ENCODE measurements at places on chromosomes 6 and 20. TPM values are rescaled to one million over a fixed set of nuclear protein-coding genes. Genes with fewer than 3 reads are reported as not detected.
A peak's percentile ranks its signal among the peaks of the same experiment; 100 is the strongest.

Gene TTLL9
- 0.52 TPM for total RNA-seq

- no peak overlapping the region for H3K4me3 ChIP-seq
- no peaks in the 10 kb centered on the region for H3K27me3 ChIP-seq
- H3K27ac ChIP-seq: no peak overlapping the region
Observed at GRCh38 chr6:147566244-147566898, 57.9 kb downstream of the SAMD5 start.

DNA sequence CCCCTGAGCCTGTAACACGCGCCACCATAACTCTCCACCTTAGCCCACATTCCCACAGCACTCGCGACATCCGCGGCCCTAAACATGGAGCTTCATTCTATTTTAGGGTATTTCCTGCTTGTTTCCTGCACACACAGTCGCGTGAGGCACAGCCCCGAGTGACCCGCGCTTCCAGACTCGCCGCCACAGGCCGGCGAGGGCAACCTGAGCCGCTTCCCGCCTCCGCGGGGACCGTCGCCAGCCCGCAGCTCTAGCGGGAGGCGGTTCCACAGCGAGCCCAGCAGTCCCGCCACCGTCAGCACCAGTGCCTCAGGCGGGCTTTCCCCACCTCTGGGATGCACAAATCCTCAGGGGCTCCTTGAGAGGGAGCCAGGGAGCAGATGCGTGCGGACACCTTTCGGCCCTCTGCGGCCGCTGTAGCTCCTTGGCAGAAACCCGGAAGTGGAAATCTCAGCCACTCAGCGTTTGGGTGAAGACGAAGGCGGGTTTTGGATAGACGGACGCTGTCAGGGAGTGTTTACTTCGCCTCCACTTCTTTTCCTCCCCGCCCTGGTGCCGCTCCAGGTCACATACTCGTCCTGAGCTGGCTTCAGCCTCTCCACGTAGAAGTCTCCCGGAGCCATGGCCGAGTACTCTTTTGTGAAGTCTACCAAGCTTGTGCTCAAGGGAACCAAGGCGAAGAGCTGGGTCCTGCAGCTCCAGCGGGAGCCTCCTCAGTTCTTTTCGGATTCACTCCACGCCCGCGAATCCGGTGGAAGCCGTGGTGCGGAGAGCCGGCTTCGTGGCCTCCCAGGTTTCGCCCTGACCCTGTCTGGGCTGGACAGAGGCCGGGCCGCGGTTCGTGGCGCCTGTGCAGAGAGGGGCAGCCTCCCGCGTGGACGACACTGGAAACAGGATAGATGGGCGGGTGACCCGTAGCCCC, 2177.4 kb upstream of the DEFB115 start:
- no peak overlapping the region for H3K4me3 ChIP-seq
- no peaks in the 10 kb centered on the region for H3K4me1 ChIP-seq
- H3K27ac ChIP-seq: no peak overlapping the region
- no peaks in the 10 kb centered on the region for H3K36me3 ChIP-seq
- DNase-seq: peak; percentile 27

DNA sequence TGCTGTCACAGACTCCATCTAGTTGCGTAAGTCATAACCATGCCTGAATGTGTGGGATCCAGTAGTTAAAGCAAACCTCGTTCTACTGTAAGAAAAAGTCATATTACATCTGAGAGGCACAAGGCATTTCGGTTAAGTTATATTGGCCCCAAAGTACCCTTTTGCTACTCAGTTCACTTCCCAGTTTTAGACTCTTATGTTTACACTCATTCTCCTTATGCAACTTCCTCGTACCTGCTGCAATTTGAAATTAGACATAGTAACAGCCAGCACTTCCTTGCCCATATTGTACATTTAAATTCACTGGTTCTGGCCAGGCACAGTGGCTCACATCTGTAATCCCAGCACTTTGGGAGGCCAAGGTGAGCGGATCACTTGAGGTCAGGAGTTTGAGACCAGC, 37.0 kb downstream of the PEX7 start:
- DNase-seq: no peak
- peaks cover 14% of the 10 kb centered on the region for H3K4me1 ChIP-seq
- no peaks in the 10 kb centered on the region for H3K36me3 ChIP-seq
- no peaks in the 10 kb centered on the region for H3K27me3 ChIP-seq
- H3K4me3 ChIP-seq: no peak overlapping the region
- no peak overlapping the region for H3K27ac ChIP-seq

GRCh38 chr6:37396571-37397180, 36.3 kb upstream of the CMTR1 start:
- no peak overlapping the region for H3K27ac ChIP-seq
- peaks cover 2% of the 10 kb centered on the region for H3K36me3 ChIP-seq
- peaks cover under 1% of the 10 kb centered on the region for H3K4me1 ChIP-seq
- H3K27me3 ChIP-seq: no peaks in the 10 kb centered on the region
- DNase-seq: no peak
- no peak overlapping the region for H3K4me3 ChIP-seq

GRCh38 chr20:40652441-40652987, 36.5 kb downstream of the MAFB start:
- no peaks in the 10 kb centered on the region for H3K27me3 ChIP-seq
- no peak for DNase-seq
- no peak overlapping the region for H3K4me3 ChIP-seq
- peaks cover 14% of the 10 kb centered on the region for H3K4me1 ChIP-seq
- no peaks in the 10 kb centered on the region for H3K36me3 ChIP-seq

DNA sequence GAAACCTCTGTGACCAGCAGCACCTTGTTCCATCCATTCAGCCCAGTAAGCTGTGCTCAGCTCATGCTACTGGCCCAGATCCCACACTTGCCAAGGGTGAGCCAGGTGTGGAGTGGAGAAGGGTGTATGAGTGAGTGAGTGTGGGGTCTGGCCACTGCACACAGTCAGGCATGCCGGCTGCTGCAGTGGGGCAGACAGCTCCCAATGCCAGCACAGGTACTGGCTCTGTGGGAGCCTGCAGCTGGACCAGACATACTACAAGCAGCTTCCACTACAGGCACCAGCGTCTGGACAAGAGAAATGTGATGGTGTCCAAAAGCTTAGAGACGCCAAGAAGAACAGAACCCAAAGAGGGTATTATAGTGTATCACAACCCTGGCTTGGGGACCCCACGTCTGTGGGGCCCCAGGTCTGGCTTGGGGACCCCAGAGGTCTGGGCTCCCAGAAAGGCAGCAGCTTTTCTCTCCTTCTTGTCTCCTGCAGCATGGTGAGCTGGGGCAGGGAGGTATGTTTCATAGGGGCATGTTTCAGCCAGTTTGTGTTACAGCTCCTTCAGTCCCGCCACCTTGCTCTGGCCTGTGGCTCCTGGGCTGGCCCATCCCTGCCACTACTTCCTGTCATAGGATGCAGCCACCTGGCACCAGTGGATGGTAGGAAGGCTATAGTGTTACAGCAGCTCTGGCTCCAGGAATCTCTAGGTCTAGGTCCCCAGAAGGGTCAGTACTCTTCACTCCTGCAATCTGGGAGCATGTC, 152.4 kb upstream of the HSF2 start:
- DNase-seq: no peak
- H3K4me3 ChIP-seq: no peak overlapping the region
- no peaks in the 10 kb centered on the region for H3K27me3 ChIP-seq
- H3K27ac ChIP-seq: no peak overlapping the region

DNA sequence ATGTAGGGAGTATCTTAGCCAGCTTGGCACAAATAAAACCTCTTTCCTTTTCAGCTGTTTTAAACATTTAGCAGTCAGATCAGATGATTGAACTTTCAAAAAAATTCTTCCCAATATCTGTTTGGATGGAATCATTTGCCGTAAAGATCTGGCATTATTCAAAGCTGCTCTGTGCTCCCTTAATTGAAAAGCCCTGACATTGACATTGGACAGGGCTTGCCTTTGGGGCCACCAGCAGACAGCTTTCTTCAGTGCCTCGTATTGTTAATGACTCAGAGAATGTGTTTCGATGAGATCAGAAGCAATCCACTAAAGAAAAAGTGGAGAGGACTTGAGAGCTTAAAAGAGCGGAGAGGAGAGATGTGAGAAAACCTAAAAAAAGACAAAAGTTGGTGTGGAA, 343.5 kb downstream of the NRN1 start:
- no peak overlapping the region for H3K4me3 ChIP-seq
- no peaks in the 10 kb centered on the region for H3K36me3 ChIP-seq
- no peaks in the 10 kb centered on the region for H3K27me3 ChIP-seq
- no peak for DNase-seq
- no peak overlapping the region for H3K27ac ChIP-seq
- no peaks in the 10 kb centered on the region for H3K4me1 ChIP-seq

DNA sequence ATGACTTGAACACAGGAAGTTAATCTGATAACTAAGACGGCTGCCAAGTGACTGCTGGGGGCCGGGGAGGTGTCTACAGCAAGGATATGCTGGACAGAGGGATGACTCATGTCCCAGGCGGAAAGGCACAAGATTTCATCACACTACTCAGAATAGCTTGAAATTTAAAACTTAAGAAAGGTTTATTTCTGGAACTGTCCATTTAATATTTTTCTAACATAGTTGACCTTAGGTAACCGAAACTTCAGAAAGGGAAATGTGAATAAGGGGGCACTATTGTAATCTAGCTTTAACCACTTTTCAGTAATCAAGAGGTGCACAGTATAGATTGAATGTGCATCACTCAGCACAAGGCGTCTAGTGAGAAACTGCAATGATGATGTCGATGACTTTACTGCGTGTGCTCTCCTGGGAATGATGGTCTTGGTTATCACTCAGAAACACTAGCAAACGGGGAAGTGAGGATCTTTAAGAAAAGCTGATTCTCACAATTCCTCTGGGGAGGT, 171.5 kb downstream of the QKI start:
- no peaks in the 10 kb centered on the region for H3K36me3 ChIP-seq
- DNase-seq: peak; percentile 27
- no peak overlapping the region for H3K4me3 ChIP-seq
- no peaks in the 10 kb centered on the region for H3K27me3 ChIP-seq

- peaks cover 13% of the 10 kb centered on the region for H3K36me3 ChIP-seq
- no peak for DNase-seq
- H3K27me3 ChIP-seq: no peaks in the 10 kb centered on the region
- no peaks in the 10 kb centered on the region for H3K4me1 ChIP-seq
- no peak overlapping the region for H3K27ac ChIP-seq
Observed at GRCh38 chr20:63934271-63935068, 21.7 kb downstream of the UCKL1 start.

GRCh38 chr20:63898882-63899558, 4.1 kb downstream of the DNAJC5 start:
- H3K4me3 ChIP-seq: no peak overlapping the region
- H3K36me3 ChIP-seq: no peaks in the 10 kb centered on the region
- no peaks in the 10 kb centered on the region for H3K27me3 ChIP-seq
- H3K4me1 ChIP-seq: peaks cover 59% of the 10 kb centered on the region
- H3K27ac ChIP-seq: no peak overlapping the region

DNA sequence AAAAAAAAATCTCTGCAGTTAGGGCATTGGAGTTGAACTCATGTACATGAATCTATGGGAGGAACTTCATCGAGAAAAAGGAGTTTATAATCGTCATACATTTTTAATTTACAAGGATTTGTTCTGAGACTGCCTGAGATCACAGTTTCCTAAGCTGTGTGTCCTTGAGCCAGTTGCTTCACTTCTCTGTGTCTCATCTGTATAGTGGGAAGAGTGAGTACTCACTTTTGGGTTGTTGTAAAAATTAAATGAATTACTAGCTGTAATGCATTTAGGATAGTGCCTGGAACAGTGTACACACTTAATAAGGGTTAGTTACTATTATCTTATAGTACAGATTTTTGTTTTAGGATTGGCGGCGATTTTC, 42.5 kb downstream of the EYA2 start:
- H3K27ac ChIP-seq: no peak overlapping the region
- no peak for DNase-seq
- no peaks in the 10 kb centered on the region for H3K4me1 ChIP-seq
- no peaks in the 10 kb centered on the region for H3K27me3 ChIP-seq
- H3K4me3 ChIP-seq: no peak overlapping the region

- H3K27ac ChIP-seq: no peak overlapping the region
- DNase-seq: no peak
- no peak overlapping the region for H3K4me3 ChIP-seq
- H3K27me3 ChIP-seq: no peaks in the 10 kb centered on the region
Observed at GRCh38 chr6:24744911-24745310, 26.0 kb upstream of the C6orf62 start.

DNA sequence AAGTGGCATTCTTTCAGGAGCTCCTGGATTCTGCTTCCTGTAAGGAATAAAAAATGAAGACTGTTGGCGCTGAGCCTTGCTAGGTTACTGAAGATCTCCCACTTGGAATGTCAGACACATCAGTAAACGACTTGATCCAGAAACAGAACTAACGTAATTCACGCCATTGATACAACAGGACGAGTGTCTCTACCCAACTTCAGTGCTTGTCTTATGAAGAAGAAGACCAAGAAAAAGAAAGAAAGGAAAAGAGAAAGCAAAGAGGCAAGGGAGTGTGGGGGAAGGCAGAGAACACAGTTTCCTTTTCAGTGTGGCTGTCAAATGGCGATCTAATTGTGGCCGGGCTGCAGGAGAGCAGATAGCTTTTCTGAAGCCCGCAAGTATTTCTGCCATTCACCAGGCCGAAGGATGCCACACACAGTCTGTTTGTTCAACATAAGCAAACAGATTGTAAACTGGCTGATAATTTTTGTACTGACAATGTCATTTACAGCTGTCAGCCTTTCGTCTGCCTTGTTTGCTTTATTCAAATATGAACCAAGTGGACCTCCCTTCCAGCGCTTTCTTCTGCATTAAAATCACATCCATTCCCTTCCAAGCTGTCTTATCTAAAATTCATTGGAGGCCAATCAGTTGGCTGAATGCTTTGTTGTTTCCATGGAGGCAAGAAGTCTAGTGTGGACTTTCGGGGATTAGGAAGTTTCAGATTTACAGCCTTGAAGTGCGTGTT, 180.6 kb downstream of the FOXA2 start:
- H3K36me3 ChIP-seq: no peaks in the 10 kb centered on the region
- H3K27me3 ChIP-seq: no peaks in the 10 kb centered on the region
- DNase-seq: peak; percentile 27
- no peak overlapping the region for H3K4me3 ChIP-seq

Gene SMLR1
- total RNA-seq: not detected

DNA sequence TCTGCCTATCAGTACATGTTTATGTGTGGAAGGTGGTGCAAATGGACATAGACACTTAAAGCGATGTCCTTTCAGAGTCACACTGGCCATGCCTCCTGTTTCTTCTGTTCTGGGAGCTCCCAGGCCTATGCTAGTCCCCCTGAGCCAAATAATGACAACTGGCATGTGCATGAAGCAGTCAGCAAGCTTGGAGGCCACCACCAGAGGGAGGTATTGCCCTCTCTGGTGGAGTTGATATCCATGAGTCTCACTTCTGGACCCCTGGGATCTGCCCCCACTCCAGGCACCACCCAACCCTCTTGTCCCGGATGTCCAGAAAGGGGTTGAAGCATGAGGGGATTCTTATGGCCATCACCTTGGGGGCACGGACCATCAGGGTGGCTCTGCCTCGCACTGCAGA, 172.2 kb downstream of the AIG1 start:
- H3K36me3 ChIP-seq: no peaks in the 10 kb centered on the region
- DNase-seq: peak; percentile 31
- no peaks in the 10 kb centered on the region for H3K4me1 ChIP-seq

GRCh38 chr6:30544666-30545272, 11.5 kb downstream of the GNL1 start:
- no peak for DNase-seq
- H3K27me3 ChIP-seq: no peaks in the 10 kb centered on the region
- H3K36me3 ChIP-seq: no peaks in the 10 kb centered on the region
- no peaks in the 10 kb centered on the region for H3K4me1 ChIP-seq

Gene C6orf141
- total RNA-seq: 20.8 TPM

- no peak for DNase-seq
- no peak overlapping the region for H3K4me3 ChIP-seq
Observed at GRCh38 chr20:40925829-40926510, 102.7 kb upstream of the TOP1 start.

Gene RIMS4
- 0.26 TPM for total RNA-seq

Gene BPIFB2
- not detected for total RNA-seq

All from body of pancreas (tissue), 4 donors.